ENCODE measurements at places on chromosomes 2 and 18.

GRCh38 chr18:67232991-67233390 lies 283.5 kb downstream of the DSEL start:
- DNase-seq: no peak

DNA sequence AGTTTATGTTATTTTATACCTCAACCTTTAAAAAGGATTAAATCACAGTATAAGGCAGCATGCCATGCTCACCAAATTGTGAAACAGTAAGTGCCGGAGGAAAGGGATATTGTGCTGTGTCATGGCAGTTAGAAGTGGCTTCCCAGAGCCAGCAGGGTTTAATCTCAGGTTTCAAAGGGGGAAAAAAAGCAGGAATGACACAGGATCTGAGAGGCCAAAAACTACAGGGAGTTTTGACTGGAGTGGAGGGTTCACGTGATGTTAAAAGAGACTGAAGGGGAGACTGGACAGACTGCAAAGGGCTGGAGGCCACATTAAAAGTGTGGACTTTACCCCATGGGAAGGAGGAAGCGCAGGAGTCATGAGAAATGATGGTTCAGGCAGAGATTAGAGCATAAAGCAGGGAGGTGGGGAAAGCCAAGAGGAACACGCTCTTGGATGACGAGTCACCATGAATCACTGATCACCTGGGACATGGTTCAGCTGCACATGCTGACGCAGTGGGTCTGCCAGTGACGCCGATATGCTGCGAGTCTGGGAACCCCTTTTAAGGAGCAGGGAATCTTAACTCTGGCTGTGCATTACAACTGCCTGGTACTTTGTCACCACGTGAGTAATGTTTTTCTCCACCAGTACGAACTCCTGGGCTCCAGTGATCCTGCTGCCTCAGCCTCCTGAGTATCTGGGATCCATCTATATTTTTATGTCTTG lies 6.1 kb downstream of the CHMP1B start:
- peak; percentile 84 for DNase-seq

DNA sequence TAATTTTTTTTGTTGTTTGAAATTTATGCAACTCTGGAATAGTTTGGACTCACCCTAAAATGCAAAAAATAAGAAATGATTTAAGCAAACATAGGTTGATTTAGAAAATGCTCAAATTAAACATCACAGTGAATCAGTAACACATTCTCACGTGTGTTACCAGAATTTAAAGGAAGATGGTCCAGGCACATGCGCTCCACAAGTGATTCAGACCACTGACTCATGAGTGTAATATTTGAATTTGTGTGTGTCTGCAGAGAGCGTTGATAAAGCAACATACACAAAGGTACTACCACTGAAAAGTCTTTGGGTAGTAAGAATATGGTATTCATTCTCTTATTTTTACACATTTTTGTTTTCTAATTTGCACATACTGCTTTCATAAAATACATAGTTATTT lies 7.9 kb downstream of the SS18 start:
- DNase-seq: no peak

- no peak for DNase-seq
These were observed 89.8 kb downstream of the ASXL2 start for GRCh38 chr2:25788457-25788856.

GRCh38 chr18:32048507-32049091 lies 30.0 kb downstream of the RNF125 start:
- peak; percentile 28 for DNase-seq

All from right cardiac atrium (tissue), 5 donors.